Tongue (tissue), 3 donors: ENCODE measurements at places on chromosomes 2 and 18. TPM values are rescaled to one million over a fixed set of nuclear protein-coding genes. Genes with fewer than 3 reads are reported as not detected.

DCDC2C gene
- not detected for total RNA-seq

LYG1 gene
- total RNA-seq, result 0.41 TPM

GAREM1 gene
- total RNA-seq, result 14.0 TPM

IRS1 gene
- 16.1 TPM for total RNA-seq

FKBP1B gene
- total RNA-seq, result 6.1 TPM

PSMA8 gene
- not detected for total RNA-seq

AMER3 gene
- total RNA-seq, result not detected

CRYBA2 gene
- not detected for total RNA-seq

MYO1B gene
- 138 TPM for total RNA-seq

CHST9 gene
- total RNA-seq, result 6.2 TPM

CCBE1 gene
- total RNA-seq, result 5.3 TPM

REG1B gene
- total RNA-seq, result not detected

PKDCC gene
- total RNA-seq, result 121 TPM

B3GNT7 gene
- 2.8 TPM for total RNA-seq

SNRNP200 gene
- 66.6 TPM for total RNA-seq

CPO gene
- 1.6 TPM for total RNA-seq

HAAO gene
- 24.3 TPM for total RNA-seq

MATN3 gene
- total RNA-seq, result 0.41 TPM

RSAD2 gene
- total RNA-seq, result 2.6 TPM

TBR1 gene
- total RNA-seq, result not detected

LYG2 gene
- total RNA-seq, result not detected

UGT1A10 gene
- total RNA-seq, result not detected

TRIB2 gene
- total RNA-seq, result 44.8 TPM

EPB41L5 gene
- total RNA-seq, result 40.3 TPM

ECEL1 gene
- 0.31 TPM for total RNA-seq

PNPT1 gene
- total RNA-seq, result 23.8 TPM

ZBTB14 gene
- total RNA-seq, result 12.5 TPM

AQP12A gene
- not detected for total RNA-seq

CDCA7 gene
- 14.4 TPM for total RNA-seq

DPP10 gene
- 2.5 TPM for total RNA-seq

DSC1 gene
- 1.1 TPM for total RNA-seq

ST3GAL5 gene
- total RNA-seq, result 18.2 TPM

MEIS1 gene
- total RNA-seq, result 72.7 TPM

GRHL1 gene
- 50.3 TPM for total RNA-seq

GPR45 gene
- not detected for total RNA-seq
